NCI-H1105 treated with DMSO at 0.1 percent for 48 hours (cell line): ENCODE measurements at places on chromosomes 12 and 14.

DNA sequence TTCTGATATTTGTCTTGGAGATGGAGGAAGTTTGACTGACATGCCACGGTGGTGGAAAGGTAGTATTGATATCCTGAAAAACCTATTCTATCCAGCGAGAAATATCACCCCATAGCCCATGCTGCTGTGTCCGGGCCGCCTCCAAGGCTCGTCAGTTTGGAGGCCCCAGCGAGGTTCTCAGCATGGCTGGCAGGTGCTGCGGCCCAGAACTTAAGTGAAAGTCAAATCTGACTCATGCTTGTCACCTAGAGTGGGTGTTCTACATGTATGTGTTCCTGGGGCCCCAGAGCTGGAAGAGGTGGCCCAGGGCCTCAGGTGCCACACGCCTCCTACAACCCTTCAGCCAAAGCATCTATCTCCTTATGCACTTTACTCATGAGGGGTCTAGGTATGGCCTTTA lies 92.9 kb downstream of the GCH1 start:
- no peak for DNase-seq

DNA sequence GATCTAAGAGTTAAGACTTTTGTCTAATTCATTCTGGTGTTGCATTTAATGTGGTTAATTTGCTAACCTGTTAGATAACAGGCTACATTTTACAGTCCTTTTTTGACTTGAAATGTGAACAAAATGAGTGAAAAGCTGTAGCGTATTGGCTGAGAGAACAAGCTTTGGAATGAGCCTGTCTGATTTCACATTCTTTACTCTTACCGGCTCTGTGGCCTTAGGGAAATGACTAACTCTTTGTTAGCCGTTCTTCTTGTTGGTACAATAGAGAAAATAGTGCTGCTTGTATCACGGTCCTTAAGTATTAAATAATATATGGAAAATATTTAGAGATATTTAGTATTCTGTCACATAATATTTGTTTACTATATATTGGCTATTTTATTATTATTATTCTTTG lies 1.9 kb downstream of the MNAT1 start:
- no peak for DNase-seq

GRCh38 chr12:98469109-98469508 lies 46.3 kb upstream of the TMPO start:
- no peak for DNase-seq

DNA sequence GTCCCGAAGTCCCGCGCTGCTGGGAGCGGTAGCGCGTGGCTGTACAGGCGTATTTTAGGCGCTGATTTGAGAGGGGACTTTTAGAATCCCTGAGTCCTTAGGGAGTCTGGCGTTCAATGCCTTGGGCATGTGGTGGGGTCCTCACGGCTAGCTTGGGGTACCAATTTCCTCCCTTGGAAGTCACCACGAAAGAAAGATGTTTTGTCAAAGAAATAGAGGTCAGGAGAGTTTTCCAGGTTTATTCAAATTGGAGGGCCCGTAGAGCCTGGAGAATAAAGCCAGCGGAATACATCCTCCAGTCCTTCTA lies 63.9 kb downstream of the KLHL28 start:
- no peak for DNase-seq

GRCh38 chr12:92065018-92065499 lies 80.6 kb downstream of the BTG1 start:
- peak; percentile 86 for DNase-seq

DNA sequence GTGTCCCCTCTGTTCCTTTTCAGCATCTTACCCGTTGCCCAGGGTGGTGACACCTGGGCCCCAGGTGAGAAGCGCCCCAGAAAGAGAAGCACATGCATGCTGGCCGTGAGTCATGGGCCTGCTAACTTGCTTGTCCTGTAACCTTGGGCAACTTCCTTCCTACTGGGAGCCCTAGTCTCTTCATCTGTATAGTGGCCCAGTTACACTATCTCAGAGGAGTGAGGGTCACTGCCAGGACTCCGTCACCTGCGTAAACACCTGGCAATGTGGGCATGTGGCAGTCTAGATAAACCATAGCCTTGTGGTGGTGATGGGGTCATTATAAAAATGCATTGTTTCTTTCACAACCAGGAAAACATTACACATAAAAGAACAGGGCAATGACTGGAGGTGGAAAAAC lies 125.2 kb downstream of the SLC25A47 start:
- no peak for DNase-seq

- DNase-seq, result no peak
Observed at GRCh38 chr12:120429368-120429767, 8.5 kb upstream of the COX6A1 start.

DNA sequence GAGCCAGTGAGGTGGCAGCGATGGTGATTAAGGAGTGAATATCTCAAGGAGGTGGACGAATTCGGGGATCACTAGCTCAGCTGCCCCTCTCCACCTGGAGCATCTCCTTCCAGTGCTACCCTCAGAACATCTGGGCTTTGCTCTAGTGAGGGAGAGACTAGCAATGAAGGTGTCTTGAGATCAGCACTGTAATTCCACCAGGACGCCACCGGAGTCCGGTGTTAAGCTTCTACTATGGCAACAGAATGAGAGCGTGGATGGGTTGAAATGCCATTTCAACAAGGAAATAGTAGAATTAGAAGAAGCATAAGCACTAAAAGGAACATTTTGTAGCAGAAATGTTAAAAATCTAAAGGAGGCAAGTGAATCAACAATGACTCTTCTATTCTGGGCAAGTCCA lies 61.1 kb downstream of the NTF3 start:
- DNase-seq, result no peak

DNA sequence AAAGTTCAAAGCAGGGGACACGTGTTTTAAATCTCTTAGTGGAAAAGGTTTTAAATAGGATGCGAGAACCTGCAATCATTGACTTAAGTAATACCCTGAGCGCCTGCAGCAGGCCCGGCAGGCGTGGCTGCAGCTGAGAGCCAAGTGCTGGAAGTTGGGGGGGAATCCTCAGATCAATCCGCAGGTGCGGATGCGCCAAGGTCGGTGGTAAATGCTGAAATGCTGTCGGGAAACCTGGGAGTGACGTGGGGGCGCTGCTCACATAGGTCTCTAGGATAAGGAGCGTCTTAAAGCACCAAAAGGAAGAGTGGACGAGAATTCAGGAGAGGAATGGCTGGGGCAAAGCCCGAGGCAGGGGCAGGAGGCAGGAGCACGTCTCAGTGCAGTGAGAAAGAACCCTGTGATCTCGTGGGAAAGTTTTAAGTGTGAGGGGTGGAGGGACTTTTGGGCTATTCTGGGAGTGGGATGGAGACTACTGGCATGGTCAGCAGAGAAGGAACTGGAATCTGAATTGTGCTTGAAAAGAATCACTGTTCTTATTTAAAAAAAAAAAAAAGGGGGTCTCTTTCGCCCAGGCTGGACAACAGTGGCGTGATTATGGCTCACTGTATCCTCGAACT lies 883 bp upstream of the CDCA4 start:
- peak; percentile 65 for DNase-seq

GRCh38 chr14:74395094-74395493 lies 30.9 kb downstream of the SYNDIG1L start:
- no peak for DNase-seq

DNA sequence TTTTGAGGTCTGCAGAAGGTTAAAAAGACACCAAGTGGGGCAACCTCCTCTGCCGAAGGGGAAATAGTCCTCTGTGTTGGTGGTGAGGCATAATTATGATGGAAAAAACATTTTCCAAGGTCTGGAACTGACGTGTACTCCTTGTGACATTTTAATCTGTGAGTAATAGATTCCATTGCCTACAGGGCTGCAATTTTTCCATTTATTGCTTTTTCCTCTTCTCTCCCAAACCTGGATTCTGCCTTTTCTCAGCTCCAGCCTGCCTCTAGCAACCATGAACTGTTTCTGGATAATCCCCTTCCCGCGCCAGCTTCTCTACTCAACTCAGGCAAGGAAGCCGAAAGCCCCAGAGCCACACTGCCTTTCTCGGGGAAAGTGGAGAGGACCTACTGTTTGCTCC lies 230.1 kb upstream of the PLXNC1 start:
- DNase-seq, result no peak
